ENCODE measurements at places on chromosomes 5 and 9. TPM values are rescaled to one million over a fixed set of nuclear protein-coding genes. Genes with fewer than 3 reads are reported as not detected.

GRCh38 chr5:145967296-145967695, 30.9 kb downstream of the SH3RF2 start:
- no peak for DNase-seq
- H3K27me3 ChIP-seq: no peaks in the 10 kb centered on the region
- H3K36me3 ChIP-seq: no peaks in the 10 kb centered on the region
- peaks cover 13% of the 10 kb centered on the region for H3K4me1 ChIP-seq

- H3K27ac ChIP-seq: no peak overlapping the region
- H3K4me3 ChIP-seq: no peak overlapping the region
- no peaks in the 10 kb centered on the region for H3K27me3 ChIP-seq
- peaks cover 71% of the 10 kb centered on the region for H3K36me3 ChIP-seq
- H3K4me1 ChIP-seq: peaks cover 7% of the 10 kb centered on the region
- DNase-seq: no peak
These were observed 46.5 kb downstream of the CEMIP2 start for GRCh38 chr9:71721855-71722254.

DNA sequence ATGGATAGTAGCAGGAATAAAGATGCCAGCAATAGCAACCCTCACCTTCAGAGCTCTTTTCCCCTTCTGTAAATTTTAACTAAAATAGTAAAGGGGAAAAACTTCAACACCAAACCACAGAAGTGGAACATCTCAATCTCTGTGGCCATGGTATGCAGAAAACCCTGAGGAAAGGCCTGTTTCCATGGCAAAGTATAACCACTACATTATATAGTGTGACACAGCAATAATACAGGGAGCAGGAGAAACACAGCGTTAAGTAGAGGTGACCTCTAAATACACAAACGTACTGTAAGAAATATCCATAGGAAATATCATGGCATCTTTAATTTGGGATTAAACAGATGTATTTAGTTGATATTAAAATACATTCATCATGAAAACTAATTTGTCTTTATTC, 106.4 kb downstream of the SLC24A2 start:
- H3K27ac ChIP-seq: no peak overlapping the region
- H3K36me3 ChIP-seq: no peaks in the 10 kb centered on the region
- H3K4me1 ChIP-seq: no peaks in the 10 kb centered on the region
- H3K4me3 ChIP-seq: no peak overlapping the region

DNA sequence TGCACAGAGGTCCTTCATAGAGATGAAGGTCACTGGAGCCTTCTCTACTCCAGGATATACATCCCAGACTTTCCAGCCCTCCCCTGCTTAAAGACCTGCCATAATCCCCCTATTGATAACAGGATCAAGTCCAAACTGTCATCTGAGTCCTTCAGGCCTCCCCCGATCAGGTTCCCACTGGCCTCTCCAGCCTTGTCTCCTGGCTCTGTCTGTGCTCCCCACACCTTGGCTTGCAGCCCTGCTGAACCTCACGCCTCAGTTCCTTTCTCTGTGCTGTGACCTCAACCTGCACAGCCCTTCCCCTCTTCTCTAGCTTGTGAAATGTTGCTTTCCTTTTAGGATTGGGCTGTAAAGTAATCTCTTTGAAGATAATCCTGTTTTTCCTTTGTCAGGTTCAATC, 2.5 kb upstream of the HRH2 start:
- H3K27ac ChIP-seq: no peak overlapping the region
- peaks cover 10% of the 10 kb centered on the region for H3K27me3 ChIP-seq
- H3K4me3 ChIP-seq: no peak overlapping the region

DNA sequence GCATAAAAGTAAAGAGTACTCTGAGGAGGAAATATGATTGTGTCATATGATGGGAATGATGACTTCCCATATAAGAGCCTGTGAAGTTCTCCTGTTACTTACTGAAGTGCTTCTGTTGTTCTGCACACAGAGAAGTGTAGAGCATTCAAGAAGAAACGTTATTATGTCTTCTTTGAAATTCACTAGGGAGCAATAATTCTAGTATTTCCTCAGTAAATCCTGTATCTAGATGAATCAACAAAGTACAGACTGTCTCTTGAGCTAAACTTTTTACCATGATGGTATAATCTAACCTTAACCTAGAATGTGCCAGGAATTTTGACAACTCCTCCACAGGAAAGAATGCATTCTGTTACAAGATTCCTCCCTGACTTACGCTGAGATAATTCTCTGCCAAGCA, 18.9 kb upstream of the GHR start:
- DNase-seq: no peak
- H3K27ac ChIP-seq: no peak overlapping the region
- no peak overlapping the region for H3K4me3 ChIP-seq
- H3K27me3 ChIP-seq: no peaks in the 10 kb centered on the region

DNA sequence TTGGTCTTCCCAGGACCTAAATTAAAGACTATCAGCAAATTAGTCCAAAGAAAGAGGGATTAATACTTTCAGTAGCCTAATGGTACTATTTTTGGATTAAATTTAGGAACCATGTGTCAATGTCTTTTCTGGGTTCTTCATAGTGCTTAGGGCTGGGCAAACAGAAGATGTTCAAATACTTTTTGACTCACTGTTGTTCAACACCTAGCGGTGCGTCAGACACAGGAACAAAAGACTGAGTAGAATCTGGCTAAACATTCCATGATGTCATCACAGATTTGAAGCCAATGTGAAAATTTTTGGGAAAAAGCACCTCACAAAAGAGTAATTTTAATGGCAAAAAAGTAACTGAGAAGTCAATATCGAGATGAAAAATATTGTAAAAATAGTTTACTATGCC, 544.4 kb downstream of the EFNA5 start:
- H3K36me3 ChIP-seq: no peaks in the 10 kb centered on the region

DNA sequence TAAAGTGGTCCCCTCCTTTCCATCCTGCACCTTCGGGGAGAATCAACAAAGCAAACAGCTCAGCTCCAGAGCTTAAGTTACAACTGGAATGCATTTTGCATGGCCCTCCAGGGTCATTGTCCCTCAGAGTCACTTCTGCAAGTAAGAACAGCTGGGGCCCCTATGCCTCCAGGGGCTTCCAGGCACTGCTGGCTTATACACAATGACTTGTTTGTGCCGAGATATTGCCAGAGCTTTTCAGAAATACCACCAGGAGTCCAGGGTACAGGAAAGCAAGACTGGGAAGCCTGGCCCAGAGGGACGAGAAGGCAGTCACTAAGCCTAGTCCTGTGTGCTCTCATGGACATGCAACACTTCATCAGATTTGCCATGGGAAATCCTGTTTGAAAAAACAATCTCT, 11.3 kb downstream of the FRMD3 start:
- H3K27me3 ChIP-seq: no peaks in the 10 kb centered on the region
- H3K4me3 ChIP-seq: no peak overlapping the region
- peaks cover 10% of the 10 kb centered on the region for H3K4me1 ChIP-seq
- H3K27ac ChIP-seq: no peak overlapping the region
- H3K36me3 ChIP-seq: no peaks in the 10 kb centered on the region
- no peak for DNase-seq

GRCh38 chr9:79662537-79662956, 90.8 kb downstream of the TLE4 start:
- no peaks in the 10 kb centered on the region for H3K36me3 ChIP-seq
- H3K4me1 ChIP-seq: peaks cover 43% of the 10 kb centered on the region
- no peak overlapping the region for H3K4me3 ChIP-seq
- H3K27ac ChIP-seq: no peak overlapping the region

DNA sequence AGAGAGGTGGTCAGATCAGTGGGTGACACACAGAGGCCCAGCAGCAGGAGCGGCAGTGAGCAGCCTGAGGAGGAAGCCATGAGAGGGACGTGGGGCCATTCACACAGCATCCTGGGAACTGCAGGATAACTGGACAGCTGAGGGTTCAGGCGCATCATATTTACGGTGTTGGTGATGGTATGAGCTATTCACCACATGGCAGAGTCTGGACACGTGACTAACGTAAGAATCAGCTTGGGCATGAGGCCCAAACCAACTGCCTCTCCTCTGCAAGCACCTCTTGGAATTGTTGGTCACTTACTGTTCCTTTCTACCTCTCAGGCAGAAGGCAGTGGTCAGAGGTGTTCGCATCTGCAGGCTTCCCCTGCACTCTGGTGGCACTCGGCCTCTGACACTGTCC, 141.1 kb downstream of the ENTREP1 start:
- H3K27me3 ChIP-seq: no peaks in the 10 kb centered on the region
- no peaks in the 10 kb centered on the region for H3K4me1 ChIP-seq
- DNase-seq: no peak
- H3K36me3 ChIP-seq: peaks cover 14% of the 10 kb centered on the region
- no peak overlapping the region for H3K27ac ChIP-seq

DNA sequence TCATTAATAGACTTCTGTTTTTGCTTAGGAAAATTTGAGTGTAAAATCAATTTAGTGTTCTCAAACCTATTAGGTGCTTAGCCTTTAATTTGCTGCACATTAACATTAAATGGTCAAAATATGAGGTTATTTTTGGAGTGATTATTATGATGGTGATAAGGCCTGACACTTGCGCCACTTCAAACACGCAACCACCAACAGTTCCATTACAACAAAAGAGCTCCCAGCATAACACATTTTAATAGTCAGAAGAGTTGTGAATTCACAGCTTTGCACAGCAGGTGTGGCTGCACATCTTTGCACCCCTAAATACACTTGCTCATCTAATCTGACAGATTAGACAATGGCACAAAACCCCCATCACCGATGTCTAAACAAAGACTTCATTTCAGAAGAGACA, 940.7 kb downstream of the NR2F1-AS1 start:
- no peak overlapping the region for H3K27ac ChIP-seq
- H3K27me3 ChIP-seq: no peaks in the 10 kb centered on the region
- no peaks in the 10 kb centered on the region for H3K36me3 ChIP-seq
- DNase-seq: no peak
- H3K4me1 ChIP-seq: peaks cover 14% of the 10 kb centered on the region
- H3K4me3 ChIP-seq: no peak overlapping the region

GRCh38 chr9:137294091-137294680, 7.9 kb downstream of the NRARP start:
- H3K27ac ChIP-seq: peak overlapping the region; percentile 89
- no peaks in the 10 kb centered on the region for H3K36me3 ChIP-seq
- peaks cover 46% of the 10 kb centered on the region for H3K4me1 ChIP-seq
- H3K27me3 ChIP-seq: peaks cover 54% of the 10 kb centered on the region
- no peak overlapping the region for H3K4me3 ChIP-seq

DNA sequence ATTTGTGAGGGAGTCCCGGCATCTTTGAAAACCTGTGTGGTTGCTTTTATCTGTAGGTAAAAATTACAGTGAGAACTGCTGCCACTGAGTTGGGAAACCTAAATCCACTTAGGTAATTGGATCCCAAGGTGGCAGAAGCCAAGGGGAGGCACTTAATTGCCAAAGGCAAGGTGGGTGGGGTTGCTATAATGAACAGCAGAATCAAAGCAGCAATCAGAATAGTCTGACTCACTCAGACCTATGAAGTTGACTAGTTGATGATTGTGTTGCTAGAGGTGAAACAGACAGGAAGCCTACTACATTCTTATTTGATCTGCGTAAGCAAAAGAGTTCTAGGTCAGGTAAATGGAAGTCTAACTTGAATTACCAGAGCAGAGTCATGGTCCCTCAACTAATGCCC, 17.3 kb upstream of the BICD2 start:
- no peaks in the 10 kb centered on the region for H3K4me1 ChIP-seq
- H3K36me3 ChIP-seq: no peaks in the 10 kb centered on the region
- H3K27me3 ChIP-seq: no peaks in the 10 kb centered on the region
- DNase-seq: no peak
- H3K27ac ChIP-seq: no peak overlapping the region

- no peaks in the 10 kb centered on the region for H3K36me3 ChIP-seq
- H3K4me1 ChIP-seq: peaks cover 10% of the 10 kb centered on the region
- H3K27ac ChIP-seq: no peak overlapping the region
- no peaks in the 10 kb centered on the region for H3K27me3 ChIP-seq
These were observed 159.7 kb downstream of the PBX3 start for GRCh38 chr9:125906893-125907292.

DNA sequence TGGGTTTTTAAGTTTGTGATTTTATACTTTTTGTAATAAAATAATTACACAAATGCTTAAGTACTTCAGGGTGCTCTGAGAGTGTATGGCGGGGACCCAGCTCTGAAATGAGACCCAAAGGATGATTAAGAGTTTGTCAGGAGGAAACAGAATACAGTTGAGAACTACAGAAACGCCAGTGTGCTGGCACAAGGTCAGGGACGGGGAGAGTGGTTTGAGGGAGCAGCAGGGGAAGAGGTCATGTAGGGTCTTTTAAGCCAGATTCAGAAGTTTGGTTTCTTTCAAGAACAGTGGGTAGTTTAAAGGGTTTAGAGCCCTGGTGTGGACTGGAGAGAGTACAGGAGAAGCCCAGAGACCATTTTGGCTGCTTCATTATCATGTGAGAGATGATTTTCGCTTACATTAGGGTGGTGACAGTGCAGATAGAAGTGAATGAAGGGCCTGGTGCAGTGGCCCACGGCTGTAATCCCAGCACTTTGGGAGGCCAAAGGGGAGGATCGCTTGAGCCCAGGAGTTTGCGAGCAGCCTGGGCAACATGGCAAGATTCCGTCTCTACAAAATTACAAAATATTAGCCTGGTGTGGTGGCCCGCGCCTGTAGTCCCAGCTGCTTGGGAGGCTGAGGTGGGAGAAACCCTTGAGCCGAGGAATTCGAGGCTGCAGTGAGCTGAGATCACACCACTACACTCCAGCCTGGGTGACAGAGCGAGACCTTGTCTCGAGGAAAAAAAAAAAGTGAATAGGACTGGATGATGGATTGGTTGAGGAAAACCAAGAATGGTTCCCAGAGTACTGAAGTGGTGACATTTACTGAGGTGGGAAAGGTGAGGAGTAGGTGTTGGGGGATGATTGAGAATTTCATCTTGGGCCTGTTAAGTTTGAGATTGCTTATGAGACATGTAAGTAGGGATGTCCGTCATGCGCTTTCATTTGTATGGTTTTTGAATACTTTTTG, 1.4 kb upstream of the ETF1 start:
- DNase-seq: no peak
- no peaks in the 10 kb centered on the region for H3K27me3 ChIP-seq
- H3K4me3 ChIP-seq: peak overlapping the region; percentile 67

GRCh38 chr5:127994087-127994660, 89.4 kb upstream of the SLC12A2 start:
- DNase-seq: no peak
- no peak overlapping the region for H3K4me3 ChIP-seq
- no peak overlapping the region for H3K27ac ChIP-seq
- H3K36me3 ChIP-seq: no peaks in the 10 kb centered on the region
- H3K27me3 ChIP-seq: no peaks in the 10 kb centered on the region

GRCh38 chr5:71719063-71719964, at the start of gene CARTPT:
TSS of gene CARTPT (plus strand) at chr5:71719275. CDS start at chr5:71719294, 19 bp downstream.
- H3K36me3 ChIP-seq: no peaks in the 10 kb centered on the region
- H3K4me3 ChIP-seq: no peak within 1 kb of the TSS
- no peaks in the 10 kb centered on the region for H3K4me1 ChIP-seq

DNA sequence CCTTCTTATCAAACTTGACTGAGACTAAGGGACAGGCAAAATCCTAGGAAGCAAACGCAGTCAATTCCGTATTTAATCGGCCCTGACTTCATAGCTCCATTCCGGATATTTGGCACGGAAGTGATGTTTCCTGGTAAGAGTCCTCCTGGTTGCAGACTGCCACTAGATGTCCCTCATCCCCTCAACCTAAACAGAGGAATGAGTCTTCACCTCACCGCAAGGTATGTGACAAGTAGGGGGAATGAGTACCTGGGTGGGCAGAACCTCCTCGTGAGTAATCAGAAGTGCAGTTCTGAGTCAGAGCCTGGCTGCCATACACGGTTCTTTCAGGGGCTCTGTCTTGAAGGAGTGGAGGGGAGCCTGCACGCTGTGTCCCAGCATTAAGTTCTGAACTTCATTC, 173.6 kb downstream of the MUSK start:
- H3K4me3 ChIP-seq: no peak overlapping the region
- no peaks in the 10 kb centered on the region for H3K36me3 ChIP-seq
- H3K27ac ChIP-seq: no peak overlapping the region
- no peak for DNase-seq
- no peaks in the 10 kb centered on the region for H3K4me1 ChIP-seq

Gene IRX4
- total RNA-seq: 10.8 TPM

Gene YTHDC2
- 12.2 TPM for total RNA-seq

Gene ZFP37
- 1.5 TPM for total RNA-seq

Gene LURAP1L
- 1.7 TPM for total RNA-seq

Gene UNC5A
- total RNA-seq: not detected
